ENCODE measurements at places on chromosomes 16 and 17. TPM values are rescaled to one million over a fixed set of nuclear protein-coding genes. Genes with fewer than 3 reads are reported as not detected.

DNA sequence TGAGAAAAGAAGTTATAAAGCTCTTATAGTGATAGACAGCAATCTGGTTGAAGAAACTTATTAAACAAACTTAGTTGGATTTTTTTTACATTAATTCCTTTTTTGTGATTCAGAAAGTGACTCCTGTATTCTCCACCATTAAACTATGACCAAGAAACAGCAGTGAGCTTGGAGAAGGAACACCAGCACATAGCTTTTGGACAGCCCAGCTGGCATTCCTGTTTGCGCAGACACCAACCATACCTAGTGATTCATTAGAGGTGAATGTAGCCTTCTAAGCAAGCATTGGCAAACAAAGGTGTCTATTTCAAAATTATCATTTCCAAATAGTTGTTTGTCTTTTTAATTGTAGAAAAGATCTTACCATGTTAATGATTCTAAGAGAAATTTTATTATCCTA is 94.4 kb downstream of the STXBP4 start:
- no peaks in the 10 kb centered on the region for H3K36me3 ChIP-seq
- no peak overlapping the region for H3K4me3 ChIP-seq
- H3K4me1 ChIP-seq = no peaks in the 10 kb centered on the region
- DNase-seq = no peak
- H3K27ac ChIP-seq = no peak overlapping the region
- no peaks in the 10 kb centered on the region for H3K27me3 ChIP-seq

DNA sequence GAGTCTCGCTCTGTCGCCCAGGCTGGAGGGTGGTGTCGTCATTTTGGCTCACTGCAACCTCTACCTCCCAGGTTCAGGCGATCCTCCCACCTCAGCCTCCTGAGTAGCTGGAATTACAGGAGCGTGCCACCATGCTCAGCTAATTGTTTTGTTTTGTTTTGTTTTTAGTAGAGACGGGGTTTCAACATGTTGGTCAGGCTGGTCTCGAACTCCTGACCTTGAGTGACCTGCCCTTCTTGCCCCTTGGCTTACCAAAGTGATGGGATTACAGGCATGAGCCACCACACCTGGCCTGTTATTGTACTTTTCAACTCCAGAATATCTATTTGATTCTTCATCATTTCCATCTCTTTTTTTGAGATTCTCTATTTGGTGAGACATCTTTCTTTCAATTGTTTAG is 9.0 kb upstream of the ADORA2B start:
- H3K4me3 ChIP-seq = no peak overlapping the region
- H3K4me1 ChIP-seq = no peaks in the 10 kb centered on the region
- H3K36me3 ChIP-seq = no peaks in the 10 kb centered on the region
- no peak overlapping the region for H3K27ac ChIP-seq

The BRICD5 gene
- total RNA-seq = 8.4 TPM

The SDR42E2 gene
- not detected for total RNA-seq

GRCh38 chr17:1829216-1829591 is 498 bp downstream of the SMYD4 start:
- no peak for DNase-seq
- peak overlapping the region; percentile 97 for H3K4me3 ChIP-seq
- H3K27me3 ChIP-seq = no peaks in the 10 kb centered on the region
- peak overlapping the region; percentile 72 for H3K27ac ChIP-seq
- peaks cover 35% of the 10 kb centered on the region for H3K4me1 ChIP-seq
- no peaks in the 10 kb centered on the region for H3K36me3 ChIP-seq

DNA sequence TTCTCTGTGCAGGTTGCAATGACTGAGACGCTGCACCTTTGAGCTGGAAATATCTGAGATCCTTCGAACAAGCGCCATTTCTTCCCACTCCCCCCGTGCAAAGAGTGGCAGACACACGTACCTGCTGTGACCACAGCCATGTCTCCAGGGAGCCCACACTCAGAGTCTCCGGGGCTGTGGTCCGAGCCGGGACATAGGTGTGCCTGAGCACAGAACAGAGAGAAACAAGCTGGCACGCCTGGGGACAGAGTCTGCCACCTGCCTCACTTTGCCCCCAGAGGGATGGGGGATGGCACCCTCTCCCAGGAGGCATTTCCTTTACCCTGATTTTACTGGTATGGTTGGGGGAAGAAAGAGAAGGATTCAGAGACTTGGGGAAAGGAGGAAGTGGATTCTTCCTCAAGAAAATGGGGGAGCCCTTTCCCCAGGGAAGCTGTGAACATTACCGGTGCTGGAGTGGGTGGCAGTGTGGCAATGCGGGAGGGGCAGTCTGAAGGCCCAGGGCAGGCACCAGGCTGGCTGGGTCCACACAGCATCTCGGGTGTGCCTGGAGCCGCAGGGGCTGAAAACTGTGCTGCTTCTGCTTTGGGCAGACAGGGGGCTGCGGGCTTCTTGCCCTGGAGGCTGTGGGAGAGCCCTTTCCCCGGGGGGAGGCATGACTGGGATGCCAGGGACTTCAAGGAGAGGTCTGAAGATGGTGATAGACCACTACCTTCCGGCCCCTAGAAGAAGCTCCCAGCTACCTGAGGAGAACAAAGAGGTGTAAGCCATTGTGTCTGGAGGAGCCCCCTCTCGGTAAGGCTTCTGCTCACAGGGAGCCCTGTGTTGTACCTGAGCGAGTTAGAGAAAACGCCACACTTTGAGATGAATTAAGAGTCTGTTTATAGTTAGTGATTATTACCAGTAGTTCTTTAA is 6.6 kb upstream of the PIK3R6 start:
- H3K4me1 ChIP-seq = no peaks in the 10 kb centered on the region
- no peak overlapping the region for H3K27ac ChIP-seq
- no peak for DNase-seq
- H3K27me3 ChIP-seq = no peaks in the 10 kb centered on the region
- no peak overlapping the region for H3K4me3 ChIP-seq

DNA sequence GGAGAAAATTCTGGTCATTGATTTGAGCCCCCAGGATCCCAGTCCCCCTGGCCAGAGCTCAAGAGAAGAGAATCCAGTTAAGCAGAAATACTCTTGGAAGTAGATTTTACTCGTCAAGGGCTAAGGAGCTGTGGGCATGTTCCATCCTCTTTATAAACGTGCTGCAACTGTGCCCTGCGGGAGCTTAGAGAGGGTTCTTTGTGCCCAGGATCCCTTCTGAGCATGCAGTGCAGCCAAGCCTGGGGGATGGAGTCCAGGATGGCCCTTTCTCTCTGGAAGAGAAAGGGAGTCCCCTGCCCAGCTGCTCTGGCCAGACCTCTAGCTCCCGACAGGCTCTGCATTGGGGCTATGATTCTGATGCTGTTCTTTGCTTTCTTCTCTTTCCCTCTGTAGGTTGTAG is 9.5 kb upstream of the LGALS9 start:
- H3K4me3 ChIP-seq = no peak overlapping the region
- H3K4me1 ChIP-seq = no peaks in the 10 kb centered on the region
- H3K27me3 ChIP-seq = no peaks in the 10 kb centered on the region
- DNase-seq = no peak

The DNASE1L2 gene
- 1.4 TPM for total RNA-seq

The SHISA6 gene
- not detected for total RNA-seq

DNA sequence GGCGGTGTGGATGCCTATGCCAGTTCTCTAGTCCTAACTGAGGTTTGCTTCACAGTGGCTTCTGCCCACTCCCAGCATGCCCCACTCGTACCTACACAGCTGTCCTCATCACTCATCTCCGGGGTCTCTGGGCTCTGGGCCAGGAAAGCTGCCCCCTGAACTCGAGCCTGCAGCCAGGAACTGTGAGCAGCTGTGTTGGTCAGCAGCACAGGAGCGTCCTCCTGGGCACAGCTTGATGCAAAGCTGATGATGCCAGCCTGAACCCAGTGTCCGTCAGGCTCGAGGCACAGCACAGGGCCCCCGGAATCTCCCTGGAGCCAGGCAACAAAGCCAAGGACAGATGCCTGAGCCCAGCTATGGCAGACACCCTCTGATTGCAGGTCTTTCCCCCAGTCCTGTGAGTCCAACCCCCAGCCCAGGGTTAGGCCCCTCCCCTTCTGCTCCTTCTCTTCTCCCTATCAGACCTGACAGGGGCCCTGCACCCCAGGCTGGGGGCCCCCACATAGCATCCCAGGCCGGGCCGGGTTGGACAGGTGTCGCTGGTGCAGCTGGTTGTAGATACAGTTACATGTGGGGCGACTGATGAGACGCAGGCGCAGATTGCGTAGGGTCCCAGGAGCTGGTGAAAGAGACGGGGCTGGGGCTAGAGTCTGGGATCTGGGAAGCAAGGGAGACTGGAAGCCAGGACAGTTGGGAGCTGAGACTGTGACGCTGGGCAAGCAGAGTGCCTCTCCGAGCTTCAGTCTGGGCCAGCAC is 2.7 kb downstream of the PRSS53 start:
- H3K4me1 ChIP-seq = no peaks in the 10 kb centered on the region
- no peak overlapping the region for H3K4me3 ChIP-seq
- no peaks in the 10 kb centered on the region for H3K27me3 ChIP-seq
- no peak overlapping the region for H3K27ac ChIP-seq
- DNase-seq = no peak

DNA sequence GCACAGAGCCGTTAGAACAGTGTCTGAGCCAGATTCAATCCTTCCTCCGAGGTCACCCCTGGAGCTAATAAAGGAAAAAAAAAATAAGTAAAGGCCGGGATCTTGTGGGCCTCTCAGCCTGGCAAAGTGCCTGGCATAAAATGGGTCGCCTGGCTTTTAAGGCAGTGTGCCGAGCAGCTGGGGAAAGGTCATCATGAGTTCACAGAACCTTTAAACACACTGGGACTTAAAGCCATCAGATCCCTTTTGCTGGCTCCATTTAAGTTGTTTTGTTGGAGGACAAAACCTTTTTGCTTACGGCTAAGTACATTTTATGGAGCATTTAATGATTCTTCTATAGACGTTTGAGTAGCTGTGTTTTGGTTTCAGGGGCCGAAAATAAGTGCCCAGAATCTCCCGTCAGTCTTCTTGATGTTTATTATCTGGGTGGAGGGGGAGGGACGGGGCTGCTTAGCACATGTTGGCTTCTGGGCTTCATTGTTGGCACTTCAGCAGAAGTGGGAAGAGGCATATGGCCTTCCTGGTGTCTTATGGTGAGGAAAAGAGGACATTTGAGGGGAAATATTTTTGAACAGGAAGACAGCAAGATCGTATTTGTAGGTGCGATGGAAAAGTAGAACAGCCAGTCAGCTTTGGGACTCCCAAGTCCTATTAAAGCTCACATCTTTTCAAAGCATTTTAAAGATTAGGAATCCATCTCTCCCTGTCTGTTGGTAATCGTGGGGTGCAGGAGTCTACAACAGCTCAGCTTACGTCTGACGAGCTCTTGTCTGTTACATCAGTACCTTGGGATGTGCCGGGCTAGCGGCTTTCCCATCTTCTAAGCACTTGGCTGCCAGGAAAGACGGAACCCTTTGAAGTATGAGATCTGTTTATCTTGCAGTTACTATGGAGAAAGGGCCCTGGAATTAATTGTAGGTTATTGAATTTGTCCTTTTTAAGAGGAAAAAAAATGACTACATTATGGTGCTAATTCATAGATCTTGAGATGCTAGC is 31.1 kb downstream of the RBFOX1 start:
- no peak for DNase-seq
- H3K27ac ChIP-seq = no peak overlapping the region
- no peaks in the 10 kb centered on the region for H3K36me3 ChIP-seq
- H3K4me3 ChIP-seq = no peak overlapping the region

DNA sequence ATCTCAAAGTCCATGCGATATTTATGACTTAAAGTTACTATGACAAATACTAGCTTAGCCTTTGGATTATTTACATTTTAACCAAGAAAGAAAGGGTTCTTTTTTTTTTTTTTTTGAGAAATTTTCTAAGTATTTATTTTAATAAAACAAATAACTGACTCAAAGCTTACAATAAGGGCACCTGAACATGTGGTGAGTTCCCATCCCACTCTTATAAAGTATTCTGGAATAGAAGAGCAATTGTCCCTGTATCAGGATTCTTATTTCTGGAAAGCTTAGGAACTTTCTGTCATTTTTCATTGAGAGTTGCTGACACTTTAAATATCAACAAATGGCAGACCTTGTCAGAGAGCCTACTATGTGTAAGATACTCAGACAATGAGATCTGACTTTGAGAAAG is 686.1 kb upstream of the SOX9 start:
- H3K4me1 ChIP-seq = no peaks in the 10 kb centered on the region
- no peaks in the 10 kb centered on the region for H3K36me3 ChIP-seq
- DNase-seq = no peak
- no peaks in the 10 kb centered on the region for H3K27me3 ChIP-seq
- H3K4me3 ChIP-seq = no peak overlapping the region
- H3K27ac ChIP-seq = no peak overlapping the region

The METRN gene
- total RNA-seq = 34.8 TPM

DNA sequence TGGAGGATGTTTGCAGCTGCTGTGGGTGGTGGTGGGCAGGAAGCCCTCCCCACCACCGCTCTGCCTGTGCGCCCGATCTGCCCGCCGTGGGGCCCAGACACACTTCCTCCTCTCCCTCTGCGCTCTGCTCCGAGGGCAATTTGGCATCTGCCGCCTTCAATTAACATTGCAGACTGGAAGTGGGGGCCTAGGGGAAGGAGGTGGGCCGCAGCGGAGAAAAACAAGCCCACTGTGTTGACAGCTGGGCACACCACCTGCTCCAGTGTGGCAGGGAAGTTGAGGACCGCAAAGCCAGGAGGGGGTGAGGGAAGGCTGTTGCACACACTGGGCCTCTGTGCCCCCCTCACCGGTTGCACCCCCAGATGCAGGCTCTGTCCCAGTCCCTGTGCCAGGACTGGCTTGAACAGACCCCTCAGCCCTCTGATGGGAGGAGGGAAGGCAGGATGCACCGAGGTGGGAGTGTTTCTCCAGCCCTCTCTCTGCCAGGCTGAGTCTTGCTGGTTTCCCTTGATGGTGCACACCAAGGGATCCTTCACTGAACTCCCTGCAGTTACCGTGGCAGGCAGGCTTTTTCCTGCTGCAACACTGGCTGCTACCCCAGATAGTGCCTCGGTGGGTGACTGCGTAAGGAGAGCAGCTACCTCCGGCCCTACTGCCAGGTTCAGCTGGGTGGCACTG is 72.8 kb upstream of the MED9 start:
- no peaks in the 10 kb centered on the region for H3K27me3 ChIP-seq
- H3K4me1 ChIP-seq = peaks cover 46% of the 10 kb centered on the region
- DNase-seq = peak; percentile 40

DNA sequence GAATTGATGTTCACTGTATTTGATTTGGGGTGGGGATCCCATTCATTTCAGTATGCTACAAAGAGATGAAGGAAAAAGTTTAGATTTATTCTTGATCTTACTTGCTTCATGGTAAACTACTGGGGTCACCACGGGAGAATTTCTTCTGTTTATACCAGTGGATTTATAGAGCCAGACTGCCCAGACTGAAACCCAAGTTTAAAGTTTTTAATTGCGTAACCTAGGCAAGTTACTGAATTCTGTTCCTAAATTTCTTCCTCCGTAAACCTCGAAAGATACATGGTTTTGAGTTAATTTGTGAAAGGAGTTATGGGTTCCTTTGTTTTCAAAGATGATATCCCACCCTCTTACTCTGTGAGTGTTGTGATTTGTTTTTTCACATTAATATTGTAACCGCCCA is 26.4 kb downstream of the PIGL start:
- H3K4me3 ChIP-seq = no peak overlapping the region
- no peaks in the 10 kb centered on the region for H3K4me1 ChIP-seq
- DNase-seq = no peak
- H3K36me3 ChIP-seq = no peaks in the 10 kb centered on the region
- no peaks in the 10 kb centered on the region for H3K27me3 ChIP-seq
- H3K27ac ChIP-seq = no peak overlapping the region
